ENCODE measurements at places on chromosomes 11 and 22.

GRCh38 chr22:48706934-48707762 is 1120.5 kb downstream of the BRD1 start:
- peak; percentile 33 for DNase-seq

DNA sequence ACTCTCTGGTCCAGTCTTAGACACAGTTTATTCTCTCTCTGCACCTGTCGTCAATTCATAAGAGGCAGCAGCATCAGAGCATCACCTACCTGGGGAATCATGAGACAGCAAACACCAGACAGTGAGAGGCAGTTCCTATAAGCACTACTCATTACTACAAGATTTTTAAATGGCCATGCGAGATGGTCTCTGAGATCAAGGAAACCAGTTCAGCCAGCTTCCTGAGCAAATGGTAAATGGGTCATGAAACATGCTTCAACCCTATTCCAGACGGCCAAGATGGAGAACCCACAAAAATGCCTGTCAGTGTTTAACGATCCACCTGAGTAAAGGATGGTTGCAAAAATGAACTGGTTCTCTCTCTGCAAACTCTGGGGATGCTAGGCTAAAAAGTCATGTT is 52.9 kb downstream of the SYTL2 start:
- DNase-seq = no peak

GRCh38 chr11:16167706-16168487 is 188.4 kb downstream of the SOX6 start:
- no peak for DNase-seq

- peak; percentile 60 for DNase-seq
Observed at GRCh38 chr22:39207141-39208012, 37.4 kb downstream of the PDGFB start.

DNA sequence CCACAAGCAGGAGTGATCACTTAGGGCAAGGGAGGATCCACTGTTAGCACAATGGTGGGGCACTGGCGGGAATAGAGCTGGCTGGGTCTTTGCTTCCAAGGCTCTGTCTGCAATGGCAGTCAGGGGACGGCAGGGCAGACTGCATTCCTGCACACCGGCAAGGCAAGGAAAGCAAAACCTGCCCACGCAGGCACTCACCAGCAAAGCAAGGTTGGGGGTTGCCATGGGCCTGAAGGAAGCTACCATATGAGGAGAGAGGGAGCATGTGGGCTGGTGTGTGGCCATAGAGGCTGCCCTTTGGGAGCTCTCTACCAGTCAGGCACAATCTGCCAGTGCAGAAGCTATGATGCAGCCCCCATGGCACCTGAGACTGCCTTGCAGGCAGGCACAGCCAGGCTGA is 33.2 kb downstream of the OR8B12 start:
- DNase-seq = no peak

GRCh38 chr11:123454060-123454651 is 24.1 kb downstream of the GRAMD1B start:
- DNase-seq = peak; percentile 80

- no peak for DNase-seq
Observed at GRCh38 chr11:94049351-94049750, 28.2 kb downstream of the HEPHL1 start.

DNA sequence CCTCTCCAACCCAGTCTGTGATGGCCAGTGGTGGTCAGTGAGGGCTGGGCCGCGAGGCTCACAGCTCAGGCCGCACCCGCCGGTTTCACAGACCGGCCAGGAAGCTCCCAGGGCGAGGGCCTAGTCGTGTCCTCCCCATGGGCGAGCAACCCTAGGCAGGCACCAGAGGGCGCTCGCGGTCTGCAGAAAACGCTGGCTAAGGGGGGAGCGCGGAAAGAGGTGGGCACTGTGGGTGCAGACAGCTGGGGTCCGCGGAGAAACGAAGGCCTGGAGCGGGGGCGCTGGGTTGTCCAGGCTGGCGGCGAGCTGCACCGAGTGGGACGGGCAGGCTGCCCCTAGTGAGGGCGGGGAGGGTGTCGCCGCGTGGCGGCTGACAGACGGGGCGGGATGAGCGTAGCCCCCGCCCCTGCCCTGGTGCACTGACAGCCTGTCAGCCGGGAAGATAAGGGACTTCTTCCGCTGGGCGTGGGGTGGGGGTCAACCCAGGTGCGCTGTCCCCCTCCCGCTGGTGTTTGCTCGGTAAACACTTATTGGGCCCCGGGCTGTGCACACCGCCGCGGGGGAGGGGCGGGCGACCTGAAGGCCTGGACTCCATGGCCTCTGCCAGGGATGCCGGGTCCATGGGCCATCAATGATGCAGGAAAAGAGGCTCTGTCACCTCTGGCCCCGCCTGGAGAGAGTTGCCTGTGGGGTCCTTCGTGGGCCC is 7.5 kb downstream of the GP1BB start:
- peak; percentile 94 for DNase-seq

- no peak for DNase-seq
Observed at GRCh38 chr11:44221992-44222391, 87.9 kb downstream of the ALX4 start.

- DNase-seq = no peak
Observed at GRCh38 chr11:84256618-84257017, 970.5 kb upstream of the CCDC90B start.

DNA sequence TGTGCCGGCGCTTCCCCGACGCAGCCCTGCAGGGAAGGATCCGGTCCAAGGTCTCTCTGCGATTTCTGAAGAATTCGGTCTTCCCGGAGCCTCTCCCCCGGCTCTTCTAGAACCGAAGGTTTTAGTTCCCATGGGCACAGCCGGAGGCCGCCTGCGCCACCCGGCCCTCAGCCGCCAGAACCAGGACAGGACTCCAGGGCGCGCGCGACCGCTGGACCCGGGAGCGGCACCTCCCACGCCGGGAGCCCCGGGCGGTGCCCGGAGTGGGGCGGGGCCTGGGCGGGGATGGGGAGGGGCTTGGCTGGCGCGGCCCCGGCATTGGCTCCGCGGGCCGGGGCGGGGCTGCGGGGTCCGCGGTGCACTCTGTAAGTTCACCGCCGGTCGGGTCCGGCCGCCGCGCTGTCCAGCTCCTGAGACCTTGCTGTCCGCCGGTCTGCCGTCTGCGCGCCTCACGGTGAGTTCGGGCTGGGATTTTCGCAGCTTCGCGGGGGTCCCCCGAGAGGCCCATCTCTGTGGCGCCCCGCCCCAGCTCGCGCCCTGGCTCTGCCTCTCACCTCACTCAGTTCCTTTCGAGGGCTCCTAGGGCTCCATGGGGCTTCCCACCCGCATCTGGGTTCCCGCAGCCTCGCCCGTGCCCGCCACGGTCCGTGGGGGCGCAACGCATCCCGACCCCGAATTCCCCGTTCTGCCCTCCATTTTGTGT is at the start of gene CDC42EP2:
TSS of gene CDC42EP2 (plus strand) at position 366 of the 703 bp plus-strand sequence. CDS start 6,033 bp downstream, outside the sequence.
- DNase-seq = peak; percentile 91

- DNase-seq = no peak
Observed at GRCh38 chr11:34268906-34269430, 88.8 kb downstream of the ABTB2 start.

- DNase-seq = peak; percentile 13
Observed at GRCh38 chr11:76658231-76658630, 12.3 kb downstream of the LRRC32 start.

DNA sequence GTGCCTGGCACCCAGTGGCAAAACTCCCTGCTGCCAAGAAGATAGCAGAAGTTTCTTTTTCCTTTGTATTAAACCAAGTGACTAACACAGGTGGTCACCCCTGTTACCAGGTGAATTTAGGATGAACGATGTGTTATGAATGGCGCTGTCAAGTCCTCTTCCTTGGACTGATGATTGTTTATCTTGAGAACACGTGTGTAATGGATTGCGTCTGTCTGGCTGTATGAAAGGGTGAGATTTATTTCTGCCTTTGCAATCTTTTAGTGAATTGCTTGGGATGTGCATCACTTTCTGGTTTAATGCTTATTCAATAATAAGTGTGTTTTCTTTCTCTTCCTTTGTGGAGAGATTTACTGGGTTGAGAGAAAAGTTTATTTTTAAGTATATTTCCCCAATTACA is 36.5 kb downstream of the SDHD start:
- no peak for DNase-seq

GRCh38 chr11:13663631-13664071 is 4.8 kb upstream of the FAR1 start:
- DNase-seq = no peak

- peak; percentile 72 for DNase-seq
Observed at GRCh38 chr11:65719871-65720210, 757 bp downstream of the RNASEH2C start.

DNA sequence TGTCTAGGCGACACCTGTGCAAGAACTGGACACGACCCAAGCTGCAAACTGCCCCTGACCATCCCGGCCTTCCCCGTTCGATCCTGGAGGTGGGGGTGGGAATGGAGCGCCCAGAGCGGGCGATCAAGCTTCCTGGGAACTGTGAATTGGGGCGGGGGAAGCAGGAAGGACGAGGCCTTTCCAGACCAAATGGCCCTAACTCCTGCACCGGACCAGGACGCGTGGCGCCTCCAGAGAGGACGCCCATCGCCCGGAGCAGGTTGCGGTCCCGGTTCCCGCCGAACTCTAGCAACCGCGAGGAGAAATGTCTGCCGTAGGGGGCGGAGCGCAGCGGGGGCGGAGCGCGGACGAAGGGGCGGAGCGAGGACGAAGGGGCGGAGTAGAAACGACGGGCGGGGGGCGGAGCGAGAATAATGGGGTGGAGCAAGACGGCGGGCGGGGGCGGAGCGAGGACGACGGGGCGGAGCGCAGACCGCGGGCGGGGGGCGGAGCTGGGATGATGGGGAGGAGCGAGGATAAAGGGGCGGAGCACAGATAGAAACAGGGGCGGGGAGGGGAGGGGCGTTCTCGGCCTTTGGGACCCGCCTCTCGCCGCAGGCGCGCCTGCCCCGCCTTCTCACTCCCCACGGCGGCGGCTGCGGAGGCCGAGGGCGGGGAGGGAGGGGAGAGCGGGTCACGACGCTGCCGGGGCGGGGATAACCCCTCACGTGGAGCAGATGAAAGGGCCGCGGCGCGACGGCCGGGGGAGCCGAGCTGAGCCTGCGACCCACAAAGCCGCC is at the start of gene ZNRF3:
TSS of gene ZNRF3 (plus strand) at position 695 of the 779 bp plus-strand sequence. CDS start 195 bp downstream, outside the sequence.
- peak; percentile 96 for DNase-seq

DNA sequence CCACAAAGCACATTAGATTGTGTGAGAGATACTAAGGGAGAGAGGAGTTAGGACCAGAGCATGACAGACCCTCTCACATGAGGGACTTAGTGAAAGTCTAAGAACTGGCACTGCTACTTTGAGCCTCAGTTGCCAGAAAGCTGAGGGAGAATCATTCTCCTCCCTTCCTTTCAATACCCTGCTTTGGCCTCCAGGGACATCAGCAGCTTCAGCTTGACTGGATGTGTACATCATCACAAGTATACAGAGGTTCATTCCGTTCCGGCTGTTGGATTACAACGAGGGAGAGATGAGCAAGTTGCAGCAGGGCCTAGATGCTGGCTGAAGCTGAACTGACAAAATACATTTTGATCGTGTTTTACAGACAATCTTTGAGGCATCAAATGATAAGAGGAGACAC is 15.7 kb upstream of the ANO5 start:
- DNase-seq = no peak

GRCh38 chr11:21975242-21975641 is 217.6 kb upstream of the ANO5 start:
- DNase-seq = no peak

DNA sequence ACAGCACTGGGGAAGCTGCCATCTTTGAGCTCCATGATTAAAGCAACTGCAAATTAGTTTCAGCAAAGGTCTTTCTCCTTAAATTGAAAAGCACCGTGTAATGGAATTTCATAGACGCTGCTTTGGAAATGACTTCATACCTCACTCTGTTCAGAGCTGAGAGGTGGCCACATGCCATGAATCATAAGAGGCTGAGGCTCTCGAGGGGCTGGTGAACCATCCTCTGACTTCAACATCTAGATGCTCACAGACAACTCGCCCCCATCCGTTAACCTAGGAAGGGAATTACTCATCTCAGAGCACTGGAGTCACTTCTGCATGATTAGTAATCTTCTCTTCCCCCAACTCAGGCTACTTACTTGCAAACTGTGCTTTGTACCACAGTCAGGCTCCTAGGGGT is 122.3 kb downstream of the RCN1 start:
- no peak for DNase-seq

DNA sequence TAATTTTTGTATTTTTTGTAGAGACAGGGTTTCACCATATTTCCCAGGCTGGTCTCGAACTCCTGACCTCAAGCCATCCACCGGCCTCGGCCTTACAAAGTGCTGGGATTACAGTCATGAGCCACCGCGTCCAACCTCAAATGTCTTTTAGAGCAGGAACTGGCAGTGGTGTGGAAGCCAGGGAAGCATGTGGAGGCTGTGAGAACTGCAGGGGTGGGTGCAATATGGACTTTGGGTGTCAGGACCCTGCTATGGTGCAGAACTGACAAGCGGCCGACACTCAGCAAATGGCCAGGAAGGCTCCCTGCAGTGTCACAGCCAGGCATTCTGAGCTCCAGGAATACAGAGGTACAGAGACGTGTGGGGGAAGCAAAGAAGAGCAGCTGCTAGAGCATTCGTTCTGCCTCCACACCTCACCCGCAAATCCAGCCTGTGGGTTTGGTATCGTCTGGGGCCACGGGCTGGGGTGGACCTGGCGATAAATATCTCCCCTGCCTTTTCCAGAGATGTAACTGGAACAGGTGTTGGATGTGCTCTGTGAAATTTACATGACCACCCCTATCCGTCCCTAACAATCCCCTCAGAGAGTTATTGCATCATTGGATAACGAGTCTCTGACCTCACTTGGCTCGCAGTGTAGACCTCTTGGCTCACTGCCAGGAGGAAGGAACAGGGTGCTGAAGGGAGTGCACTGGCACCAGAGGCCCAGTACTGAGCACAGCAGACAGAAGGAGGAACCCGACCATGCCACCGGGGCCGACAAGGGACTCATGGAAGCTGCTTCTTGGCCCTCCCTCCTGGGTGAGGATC is 624.7 kb upstream of the B3GAT1 start:
- DNase-seq = no peak

GRCh38 chr11:110972640-110973039 is 260.4 kb upstream of the ARHGAP20 start:
- DNase-seq = no peak

GRCh38 chr22:16824716-16825687 is at the start of gene XKR3:
Gene XKR3 (minus strand): TSS chr22:16825411. CDS start chr22:16808073, 17,338 bp downstream.
- DNase-seq = no peak

DNA sequence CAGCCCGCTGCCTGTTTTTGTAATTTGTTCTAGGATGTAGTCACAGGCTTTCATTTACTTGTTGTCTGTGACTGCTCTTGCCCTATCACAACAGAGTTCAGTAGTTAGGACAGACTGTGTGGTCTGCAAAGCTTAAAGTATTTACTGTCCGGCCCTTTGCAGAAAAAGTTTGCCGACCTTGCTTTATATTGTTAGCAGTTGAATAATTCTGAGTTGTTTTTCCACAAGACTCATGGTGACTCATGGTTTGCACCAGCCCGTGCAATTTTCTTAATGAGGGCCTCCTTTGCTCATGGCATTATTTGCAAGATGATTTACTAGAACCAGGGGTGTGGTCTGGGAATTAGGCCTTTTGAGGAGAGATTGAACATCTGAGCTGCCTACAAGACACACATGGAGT is 110.6 kb downstream of the SCN3B start:
- DNase-seq = no peak

GRCh38 chr11:44307340-44308099 is 2.4 kb downstream of the ALX4 start:
- DNase-seq = no peak

DNA sequence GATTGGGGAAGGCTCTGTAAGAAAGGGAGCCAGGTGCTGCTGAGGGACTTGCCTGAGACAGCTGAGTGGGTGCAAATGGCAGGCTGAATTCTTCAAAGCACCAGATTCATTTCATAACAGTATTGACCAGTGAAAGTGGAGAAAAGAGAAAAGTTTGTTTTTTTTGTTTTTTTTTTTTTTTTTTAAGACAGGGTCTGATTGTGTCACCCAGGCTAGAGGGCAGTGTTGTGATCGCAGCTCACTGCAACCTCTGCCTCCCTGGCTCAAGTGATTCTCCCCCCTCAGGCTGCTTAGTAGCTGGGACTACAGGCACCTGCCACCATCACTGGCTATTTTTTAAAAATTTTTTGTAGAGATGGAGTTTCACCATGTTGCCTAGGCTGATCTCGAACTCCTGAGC is 494.0 kb downstream of the MIAT start:
- no peak for DNase-seq

All from activated effector memory CD4-positive, alpha-beta T cell treated with anti-CD3 and anti-CD28 coated beads, Interleukin-2, amount 50 U/mL, for 16 hours (primary cell).